MCF 10A (cell line): ENCODE measurements at places on chromosomes 2 and 18. TPM values are rescaled to one million over a fixed set of nuclear protein-coding genes. Genes with fewer than 3 reads are reported as not detected.

LPIN2 gene
- 13.1 and 15.9 TPM in 2 replicates for total RNA-seq

NAT8 gene
- total RNA-seq: not detected in 2 replicates

ZSWIM2 gene
- total RNA-seq: not detected in 2 replicates

AQP12A gene
- not detected in 2 replicates for total RNA-seq

CFAP65 gene
- total RNA-seq: not detected in 2 replicates

COL6A3 gene
- total RNA-seq: 0.19 and 0.61 TPM in 2 replicates

ILKAP gene
- 57.2 and 59.6 TPM in 2 replicates for total RNA-seq
